Cardiac muscle cell (in vitro differentiated cells and primary cell): ENCODE measurements at places on chromosomes 2 and 18. TPM values are rescaled to one million over a fixed set of nuclear protein-coding genes. Genes with fewer than 3 reads are reported as not detected.

GRCh38 chr2:178241844-178242551 lies 47.7 kb downstream of the OSBPL6 start:
- DNase-seq: no peak

GRCh38 chr2:232761301-232761907 lies 15.0 kb downstream of the KCNJ13 start:
- peak; percentile 56 for DNase-seq

DNA sequence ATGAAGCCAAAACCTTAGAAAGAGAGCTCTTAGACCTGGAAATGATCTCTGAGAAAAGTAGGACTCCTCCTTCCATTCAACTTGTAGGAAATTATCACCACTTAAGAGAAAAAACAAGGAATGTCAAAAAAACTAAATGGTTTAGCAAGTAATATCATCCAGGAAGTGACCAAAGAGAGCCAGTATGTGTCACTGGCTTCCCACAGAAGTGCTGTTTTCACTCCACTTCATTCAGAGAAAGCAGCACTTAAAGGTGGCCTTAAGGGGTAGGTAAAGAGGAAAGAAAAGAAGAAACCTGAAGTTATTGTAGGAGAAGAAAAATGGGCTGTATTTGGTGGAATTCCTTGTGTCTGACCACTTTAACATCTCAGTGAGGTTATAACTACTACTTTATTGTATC lies 414.4 kb upstream of the ETAA1 start:
- peak; percentile 26 for DNase-seq

- peak; percentile 74 for DNase-seq
Measured at GRCh38 chr2:71843391-71843850, 304.2 kb downstream of the CYP26B1 start.

The GBX2 gene
- 0.89 TPM in 1 of 2 replicates, not detected in the other for total RNA-seq

The SLC9A2 gene
- total RNA-seq: 0.18 and 0.39 TPM in 2 replicates

The NYAP2 gene
- not detected in 2 replicates for total RNA-seq
